NCI-H2081 treated with DMSO at 0.1 percent for 48 hours (cell line): ENCODE measurements at places on chromosomes 7 and 10.
A peak's percentile ranks its signal among the peaks of the same experiment; 100 is the strongest.

- no peak for DNase-seq
Observed at GRCh38 chr7:46357290-46357689, 436.2 kb upstream of the IGFBP3 start.

- no peak for DNase-seq
Observed at GRCh38 chr7:150389532-150389816, 10.3 kb downstream of the ZNF775 start.

- DNase-seq, result no peak
Observed at GRCh38 chr7:151456782-151457181, 16.8 kb upstream of the CRYGN start.

DNA sequence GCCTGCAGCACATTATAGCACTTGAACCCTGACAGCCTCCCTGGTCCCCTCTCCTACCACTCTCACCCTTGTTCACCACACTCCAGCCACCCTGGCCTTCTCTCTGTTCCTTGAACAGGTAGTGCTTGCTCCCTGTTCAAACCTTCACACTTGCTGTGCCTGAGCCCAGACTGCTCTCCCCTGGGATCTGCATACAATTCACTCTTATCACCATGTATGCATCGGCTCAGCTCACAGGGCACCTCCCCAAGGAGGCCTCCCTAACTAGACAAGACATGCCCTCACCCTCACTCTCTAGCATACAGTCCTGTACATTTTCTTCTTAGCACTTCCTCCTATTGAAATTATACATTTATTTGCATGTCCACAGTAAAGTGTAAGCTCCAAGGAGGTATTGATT lies 59.3 kb downstream of the FAM13C start:
- DNase-seq, result no peak

DNA sequence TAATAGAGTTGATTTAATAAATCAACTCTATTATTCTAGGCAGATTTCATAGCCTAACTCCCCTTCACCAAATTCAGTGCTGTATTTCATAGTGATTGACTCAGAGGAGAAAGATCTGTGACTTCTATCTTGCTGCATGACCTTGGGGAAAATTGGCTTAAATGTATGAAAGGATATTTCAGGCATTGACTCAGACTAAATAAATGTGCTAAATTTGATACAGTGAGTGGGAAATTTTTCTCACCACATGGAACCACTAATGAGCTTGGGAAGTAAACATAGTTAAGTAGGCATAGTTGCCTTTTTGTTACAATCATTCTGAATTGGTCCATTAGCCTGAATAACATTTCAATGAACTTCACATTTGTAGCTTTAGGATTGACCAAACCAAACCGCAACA lies 89.0 kb upstream of the PRPS1L1 start:
- DNase-seq, result peak; percentile 84

DNA sequence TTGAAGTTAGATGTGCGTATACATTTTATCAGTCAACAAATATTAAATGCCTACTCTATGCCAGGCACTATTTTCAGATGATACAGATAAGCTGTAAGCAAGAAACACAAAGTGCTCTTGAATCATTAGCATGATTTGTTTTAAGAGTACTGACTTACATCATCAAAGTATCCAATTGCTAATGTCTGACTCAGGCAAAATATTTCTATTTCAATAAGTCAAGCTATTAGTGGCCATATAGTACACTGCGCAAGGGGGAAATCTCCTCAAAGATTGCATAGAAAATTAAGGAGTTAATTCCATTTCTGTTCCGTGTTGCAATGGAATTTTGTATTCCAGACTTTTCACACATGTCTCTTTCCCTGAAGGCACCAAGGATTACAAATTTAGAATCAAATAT lies 46.1 kb upstream of the DNAJC1 start:
- no peak for DNase-seq

DNA sequence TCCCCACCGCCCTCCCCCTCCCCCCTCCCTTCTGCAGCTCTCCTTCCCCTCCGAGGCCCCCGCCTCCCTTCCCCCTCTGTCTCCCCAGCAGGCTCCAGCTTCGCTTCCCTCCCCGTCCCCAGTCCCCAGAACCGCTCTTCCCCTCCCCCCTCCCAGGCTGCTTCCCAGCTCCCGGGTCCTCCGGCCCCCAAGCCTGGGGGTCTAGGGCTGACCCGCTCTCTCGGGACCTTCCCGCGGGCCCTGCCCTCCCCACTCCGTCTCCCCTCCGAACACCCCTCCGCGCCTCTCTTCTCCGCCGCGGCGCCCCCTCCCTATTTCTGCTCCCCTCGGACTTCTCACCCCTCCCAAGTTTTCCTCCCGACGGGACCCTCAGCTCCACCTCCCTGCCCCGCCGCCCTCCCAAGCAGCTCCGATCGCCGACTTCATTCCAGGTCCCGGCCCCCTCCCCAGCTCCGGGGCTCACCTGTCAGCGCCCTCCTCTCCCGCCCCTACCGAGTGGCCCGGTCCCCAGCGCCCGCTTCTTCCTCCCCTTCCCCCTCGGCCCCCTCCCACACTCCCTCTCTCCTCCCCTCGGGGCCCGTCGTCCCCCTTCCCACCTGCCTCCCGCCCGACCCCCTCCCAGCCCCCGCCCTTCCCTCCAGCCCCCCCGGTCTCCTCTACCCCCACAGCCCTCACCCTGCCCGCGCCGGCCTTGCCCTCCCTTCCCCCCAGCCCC lies 990 bp downstream of the ZNF467 start:
- DNase-seq, result no peak

DNA sequence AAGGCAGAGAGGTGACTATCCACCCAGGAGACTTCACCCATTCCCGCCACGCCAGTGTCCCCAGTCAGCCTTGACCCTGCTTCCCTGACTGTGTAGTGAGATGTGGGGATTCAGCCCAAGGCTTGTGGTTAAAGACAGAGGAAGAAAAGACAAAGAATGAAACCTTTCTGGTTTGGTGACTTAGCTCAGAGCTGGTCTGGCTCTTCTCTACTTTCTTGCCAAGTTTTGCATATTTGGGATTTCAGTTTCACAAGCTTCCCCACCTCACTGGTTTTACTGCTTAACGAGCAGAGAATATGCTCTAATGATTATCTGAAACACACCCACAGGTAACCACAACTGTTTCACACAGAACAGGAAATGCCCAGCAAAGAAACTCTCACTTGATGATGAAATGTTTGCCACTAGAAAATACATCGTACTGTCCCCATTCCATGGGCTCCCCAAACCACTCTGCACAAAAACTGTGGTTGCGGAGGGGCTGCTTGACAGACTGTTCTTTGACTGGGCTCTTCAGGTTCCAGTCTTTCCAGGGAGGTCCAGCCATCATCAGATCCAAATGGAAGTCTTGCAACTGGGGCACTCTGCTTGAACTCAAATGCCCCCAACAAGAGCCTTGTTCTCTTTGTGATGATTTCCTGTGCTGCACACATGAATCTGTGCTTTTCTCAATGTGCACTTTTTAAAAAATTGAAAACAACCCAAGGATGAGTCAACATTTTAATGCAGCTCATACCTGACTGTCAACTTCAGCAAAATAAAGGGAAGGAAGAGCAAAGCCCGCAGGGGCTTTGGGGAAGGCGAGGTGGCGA lies 95.5 kb downstream of the CTBP2 start:
- no peak for DNase-seq

DNA sequence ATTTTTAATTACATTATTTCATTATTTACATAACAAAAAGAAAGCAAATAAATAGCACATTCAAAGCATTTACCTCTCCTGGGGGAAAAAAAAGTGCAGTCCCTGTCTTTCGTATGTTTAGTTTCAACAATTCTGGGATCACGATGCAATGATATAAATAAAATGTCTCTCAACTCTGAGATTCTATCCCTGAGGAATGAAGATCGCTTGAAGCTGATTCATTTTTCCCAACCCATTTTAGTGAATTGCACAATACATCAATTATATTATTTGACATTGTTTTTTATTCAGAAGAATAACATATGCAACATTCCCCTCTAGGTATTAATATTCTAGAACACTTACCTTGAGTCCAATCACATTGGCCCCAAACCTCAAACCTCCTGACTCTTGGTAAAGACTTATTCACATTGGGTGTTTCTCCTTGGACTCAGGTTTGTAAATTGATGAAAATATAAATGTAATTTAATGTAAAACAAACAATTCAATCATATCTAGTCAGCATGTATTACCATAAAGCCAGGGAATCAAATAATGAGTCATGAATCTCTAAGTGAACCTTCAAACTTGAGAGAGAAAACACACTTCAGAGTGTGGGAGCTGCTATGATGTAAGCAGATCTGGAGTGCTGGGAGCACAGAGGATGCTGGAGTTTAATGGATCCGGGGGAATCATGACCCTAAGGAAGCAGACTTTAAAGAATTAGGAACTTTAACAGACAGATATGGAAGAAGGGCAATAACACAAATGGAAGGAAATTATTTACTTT lies 5.3 kb upstream of the SCIN start:
- DNase-seq, result no peak

- peak; percentile 15 for DNase-seq
Observed at GRCh38 chr10:110311357-110311949, 6.7 kb upstream of the SMNDC1 start.

GRCh38 chr10:104307576-104308438 lies 30.5 kb downstream of the ITPRIP start:
- DNase-seq, result no peak
